ENCODE measurements at places on chromosomes 11 and 22.

DNA sequence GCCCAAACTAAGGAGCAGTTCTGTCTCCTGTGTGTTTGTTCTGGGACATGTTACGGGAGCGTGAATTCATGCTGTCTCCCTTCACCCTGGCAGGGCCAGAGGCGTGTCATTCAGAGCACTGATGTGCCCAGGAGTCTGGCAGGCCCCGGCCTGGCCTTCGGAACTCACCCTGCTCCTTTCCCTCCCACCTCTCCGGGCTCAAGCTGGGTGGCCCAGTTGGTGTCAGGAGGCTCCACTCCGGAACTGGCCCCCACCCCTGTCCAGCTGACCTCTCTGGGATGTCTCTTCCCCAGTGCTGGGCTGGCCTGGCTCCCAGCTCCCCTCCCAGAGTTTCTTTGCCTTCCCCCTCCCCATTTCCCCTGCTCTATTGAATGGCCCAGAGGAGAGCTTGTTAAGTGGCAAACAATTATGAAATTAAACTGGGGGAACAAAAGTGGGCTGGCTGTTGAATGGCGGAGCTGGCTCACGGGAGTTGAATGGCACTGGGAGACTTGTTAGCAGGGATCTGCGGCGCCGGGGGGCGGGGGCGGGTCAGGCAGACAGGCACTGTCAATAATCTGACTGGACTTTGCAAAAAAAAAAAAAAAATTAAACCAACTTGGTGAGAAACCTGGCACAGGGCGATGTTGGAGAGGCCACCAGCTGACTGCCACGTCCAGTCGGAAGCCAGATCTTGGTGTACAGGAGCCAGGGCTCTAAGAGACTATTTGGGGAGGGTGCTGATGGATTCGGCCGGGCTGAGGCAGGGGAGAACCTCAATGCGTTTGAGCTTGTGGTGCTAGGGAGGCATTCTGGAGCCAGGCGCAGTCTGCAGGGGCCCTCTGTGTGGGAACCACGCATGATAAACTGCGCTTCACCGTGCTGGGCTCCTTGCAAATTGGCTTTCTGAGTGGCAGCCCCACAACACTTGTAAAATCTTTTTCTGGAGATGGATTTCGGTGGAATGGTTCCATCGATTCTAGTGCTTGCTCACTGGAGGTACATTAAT is 1.3 kb downstream of the MPPED1 start:
- no peak for DNase-seq

DNA sequence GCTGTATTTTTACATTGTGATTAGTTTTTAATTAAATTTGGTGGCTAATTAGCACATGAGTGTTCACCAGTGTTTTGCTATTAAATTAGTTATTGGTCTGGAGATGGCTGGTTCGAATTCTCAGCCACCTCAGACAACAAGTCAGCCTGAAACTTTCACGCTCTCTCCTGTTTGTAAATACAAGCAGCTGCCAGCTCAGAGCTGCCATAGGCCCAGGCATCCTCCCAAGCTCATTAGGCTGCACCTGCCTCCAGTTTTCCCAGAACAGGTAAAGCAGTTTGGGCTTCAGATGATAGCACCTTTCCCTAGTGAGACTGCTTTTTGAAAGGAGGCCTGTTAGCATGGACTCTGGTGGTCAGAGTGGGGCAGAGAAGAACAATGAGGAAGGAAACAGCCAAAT is 156.8 kb downstream of the NAV2 start:
- no peak for DNase-seq

GRCh38 chr11:120904116-120904515 is 119.8 kb upstream of the TBCEL start:
- DNase-seq = no peak

DNA sequence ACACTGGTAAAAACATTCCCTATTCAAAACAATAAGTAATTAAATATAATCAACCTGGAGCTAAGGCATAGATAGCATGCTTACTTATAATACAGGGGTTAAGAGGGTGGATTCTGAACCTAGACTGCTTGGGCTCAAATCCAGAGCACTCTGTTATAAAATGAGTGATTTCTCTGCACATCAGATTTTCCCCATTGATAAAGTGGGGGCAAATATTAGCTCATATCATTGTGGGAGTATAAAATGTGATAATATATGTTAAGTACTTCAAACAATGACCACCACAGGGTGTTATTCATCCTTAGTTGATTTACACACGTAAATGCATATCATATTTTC is 139.4 kb downstream of the LUZP2 start:
- no peak for DNase-seq

- no peak for DNase-seq
Observed at GRCh38 chr11:70192666-70193410, 10.3 kb upstream of the FADD start.

DNA sequence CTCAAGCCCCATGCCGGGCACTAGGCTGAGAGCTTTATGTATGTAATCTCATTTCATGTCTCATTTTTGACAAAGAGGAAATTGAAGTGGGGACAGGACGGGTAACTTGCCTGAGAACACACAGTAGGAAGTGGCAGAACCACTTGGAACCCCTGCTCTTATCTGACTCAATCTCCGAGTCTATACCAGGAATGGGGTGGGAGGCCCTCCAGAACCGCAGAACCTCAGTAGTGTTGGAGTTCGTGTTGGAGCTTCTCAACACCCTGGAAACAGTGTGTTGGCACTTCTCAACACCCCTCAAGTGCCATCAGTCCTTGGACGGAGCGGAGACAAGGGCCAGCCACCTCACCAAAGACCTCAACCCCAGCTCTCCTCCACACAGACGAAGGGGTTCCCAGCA is 38.8 kb upstream of the POLA2 start:
- DNase-seq = peak; percentile 42

- no peak for DNase-seq
Observed at GRCh38 chr11:45477588-45477987, 187.8 kb downstream of the CHST1 start.

DNA sequence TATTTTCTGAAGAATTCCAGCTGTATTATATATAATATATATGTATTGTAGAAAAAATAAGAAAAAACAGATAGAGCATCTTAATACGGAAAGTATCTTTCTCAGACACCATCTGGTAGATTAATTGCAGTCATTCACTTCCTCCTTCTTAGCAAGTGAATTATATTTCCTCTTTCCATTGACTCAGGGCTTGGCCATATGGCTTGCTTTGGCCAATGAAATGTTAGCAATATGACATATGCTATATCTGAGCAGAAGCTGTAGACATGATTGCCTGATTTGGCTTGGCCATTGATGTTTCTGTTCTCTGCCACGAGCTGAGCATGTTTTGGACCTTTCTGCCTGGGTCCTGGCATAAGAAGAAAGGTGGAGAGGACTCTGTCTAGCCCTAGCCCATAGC is 34.4 kb upstream of the ZBED5 start:
- peak; percentile 60 for DNase-seq

GRCh38 chr11:95616256-95616804 is 173.3 kb downstream of the FAM76B start:
- DNase-seq = no peak

GRCh38 chr22:22954656-22955055 is 67.0 kb downstream of the IGLL5 start:
- peak; percentile 66 for DNase-seq

- no peak for DNase-seq
Observed at GRCh38 chr22:32700191-32700882, 101.2 kb upstream of the TIMP3 start.

DNA sequence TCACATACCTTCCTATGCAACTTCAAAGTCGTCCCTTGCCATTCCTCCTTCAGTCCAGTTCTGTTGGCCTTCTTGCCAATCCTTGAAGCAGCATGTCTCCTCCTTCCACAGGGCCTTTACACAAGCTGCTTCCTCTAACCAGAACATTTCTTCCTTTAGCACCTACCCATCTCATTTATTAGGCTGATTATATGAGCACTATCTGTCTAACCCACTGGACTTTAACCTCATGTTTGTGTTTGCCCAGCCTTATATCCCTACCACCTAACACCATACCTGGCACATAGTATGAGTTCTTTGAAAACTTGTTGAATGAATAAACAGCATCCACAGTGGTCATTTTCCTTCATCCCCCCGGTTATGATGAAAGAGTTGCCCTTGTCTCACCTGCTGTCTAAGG is 154.4 kb downstream of the WNT11 start:
- DNase-seq = no peak
